Stimulated activated CD8-positive, alpha-beta memory T cell treated with anti-CD3 and anti-CD28 coated beads, Interleukin-2, amount 100 ng/mL, for 1 hour (primary cell): ENCODE measurements at places on chromosomes 16 and 17.

GRCh38 chr17:65182233-65182632, 45.1 kb downstream of the RGS9 start:
- DNase-seq = no peak

GRCh38 chr16:68296291-68296690, 14.5 kb downstream of the SLC7A6OS start:
- DNase-seq = no peak

DNA sequence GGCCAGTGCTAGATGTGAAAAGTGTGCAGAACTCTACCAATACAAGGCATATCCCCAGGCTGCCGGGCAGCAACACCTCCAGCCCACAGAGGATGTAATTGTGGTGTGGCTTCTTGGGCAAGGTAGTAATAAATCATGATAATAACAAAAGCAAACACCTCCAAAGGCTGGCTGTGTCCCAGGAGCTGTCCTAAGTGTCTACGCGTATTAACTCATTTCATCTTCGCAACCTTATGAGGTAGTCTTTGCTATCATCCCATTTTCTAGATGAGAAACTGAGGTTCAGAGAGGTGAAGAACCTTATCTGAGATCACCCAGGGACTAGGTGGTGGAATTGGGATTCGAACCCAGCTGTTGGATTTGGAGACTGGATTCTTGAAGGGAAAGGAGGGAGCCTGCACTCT, 5.3 kb downstream of the PDK2 start:
- no peak for DNase-seq

- no peak for DNase-seq
These were observed 59.8 kb upstream of the FBXO47 start for GRCh38 chr17:39026980-39027451.

DNA sequence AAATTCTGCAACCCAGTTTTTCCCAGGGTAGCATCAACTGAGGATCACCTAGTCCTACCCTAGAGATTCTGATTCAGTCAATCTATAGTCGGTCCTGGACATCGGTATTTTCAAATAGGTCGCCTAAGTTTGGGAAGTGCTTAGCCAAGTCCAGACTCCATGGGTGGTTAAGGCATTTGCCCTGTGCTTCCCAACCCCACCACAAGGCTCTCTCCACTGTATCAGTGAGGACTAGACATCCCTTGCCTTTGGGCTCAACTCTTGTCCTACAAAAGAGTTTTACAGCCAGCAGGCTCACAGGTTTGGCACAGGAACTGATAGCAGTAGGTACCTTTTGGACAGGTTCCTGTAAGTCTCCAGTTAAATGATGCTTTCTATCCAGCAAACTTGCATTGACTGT, 13.8 kb downstream of the HYDIN start:
- DNase-seq = no peak

GRCh38 chr16:85550953-85551924, 61.9 kb upstream of the GSE1 start:
- DNase-seq = no peak
